ENCODE measurements at places on chromosomes 3 and 15.

- peak; percentile 41 for DNase-seq
Measured at GRCh38 chr15:90665288-90666134, 51.6 kb upstream of the BLM start.

GRCh38 chr15:67365994-67366393 lies 111.4 kb downstream of the IQCH start:
- no peak for DNase-seq

DNA sequence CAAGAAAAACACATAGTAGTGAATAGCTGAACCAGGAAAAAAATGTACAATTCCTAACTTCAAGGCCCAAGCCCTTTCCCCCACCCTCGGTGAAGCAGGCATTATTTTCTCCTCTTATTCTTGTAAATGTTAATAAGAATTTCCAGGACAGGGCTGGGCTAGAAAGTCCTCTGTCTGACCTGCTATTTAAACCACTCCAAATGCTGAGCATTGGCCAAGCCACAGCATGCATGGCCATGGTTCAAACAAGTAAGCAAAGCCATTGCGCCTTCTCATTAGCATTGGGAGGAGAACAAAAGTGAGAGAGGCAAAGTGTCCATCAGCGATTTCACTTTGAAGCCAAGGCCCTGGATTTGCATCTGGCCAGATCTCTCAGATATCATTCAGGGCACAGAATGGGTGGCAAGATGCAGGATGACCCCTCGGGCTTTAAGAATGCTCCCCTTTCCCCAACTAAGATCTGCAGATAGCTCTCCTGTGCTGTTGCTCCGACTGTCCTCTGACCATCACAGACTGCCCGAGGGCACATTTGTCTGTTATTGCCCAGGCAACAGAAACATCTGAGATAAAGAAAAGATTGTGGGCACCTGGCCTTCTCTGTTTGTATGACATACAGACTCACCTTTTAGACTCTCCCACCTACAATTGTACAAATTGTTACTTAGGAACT lies 46.3 kb downstream of the CEMIP start:
- DNase-seq: no peak

DNA sequence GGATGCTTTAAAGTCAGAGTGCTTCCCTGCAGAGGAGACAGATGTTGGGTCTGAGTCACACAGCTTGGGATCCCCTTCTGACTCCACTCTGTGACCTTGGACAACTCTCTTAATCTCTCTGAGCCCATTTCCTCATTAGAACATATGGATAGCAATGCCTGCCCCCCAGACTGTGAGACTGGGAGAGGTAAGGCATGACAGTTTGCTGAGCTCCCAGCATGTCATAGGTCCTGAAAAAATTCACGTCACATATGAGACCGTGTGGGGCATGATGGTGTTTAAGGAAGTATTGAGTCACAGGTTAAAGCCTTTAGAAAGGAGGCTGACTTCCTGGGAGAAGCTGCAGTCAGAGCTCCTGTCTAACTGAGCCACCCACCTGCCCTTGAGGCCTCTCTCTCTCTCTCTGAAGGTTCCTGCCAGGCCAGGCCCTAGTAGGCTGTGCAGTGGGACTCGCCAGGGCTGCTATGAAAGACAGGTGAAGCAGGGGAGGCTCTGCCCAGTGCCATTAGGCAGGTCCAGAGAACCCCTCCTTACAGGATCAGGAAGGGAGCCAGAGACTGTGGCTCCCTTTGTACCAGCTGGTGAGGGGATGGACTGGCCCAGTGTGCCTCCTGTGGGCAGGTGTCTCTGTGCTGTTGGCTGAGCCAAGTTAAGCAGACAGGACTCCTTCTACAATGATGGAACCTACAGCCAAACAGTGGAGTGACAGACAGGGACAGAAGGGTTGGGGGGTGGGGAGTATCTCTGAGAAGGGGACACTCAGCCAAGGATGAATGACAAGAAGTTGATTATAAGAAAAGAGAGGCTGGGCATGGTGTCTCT lies 19.5 kb upstream of the DOCK3 start:
- DNase-seq: no peak

GRCh38 chr3:20403986-20404740 lies 218.2 kb upstream of the SGO1 start:
- DNase-seq: no peak

GRCh38 chr3:58206406-58207011 lies 4.3 kb downstream of the DNASE1L3 start:
- DNase-seq: no peak

Measured in HCT116 (cell line).